ENCODE measurements at places on chromosomes 2 and 18. TPM values are rescaled to one million over a fixed set of nuclear protein-coding genes. Genes with fewer than 3 reads are reported as not detected.

DNA sequence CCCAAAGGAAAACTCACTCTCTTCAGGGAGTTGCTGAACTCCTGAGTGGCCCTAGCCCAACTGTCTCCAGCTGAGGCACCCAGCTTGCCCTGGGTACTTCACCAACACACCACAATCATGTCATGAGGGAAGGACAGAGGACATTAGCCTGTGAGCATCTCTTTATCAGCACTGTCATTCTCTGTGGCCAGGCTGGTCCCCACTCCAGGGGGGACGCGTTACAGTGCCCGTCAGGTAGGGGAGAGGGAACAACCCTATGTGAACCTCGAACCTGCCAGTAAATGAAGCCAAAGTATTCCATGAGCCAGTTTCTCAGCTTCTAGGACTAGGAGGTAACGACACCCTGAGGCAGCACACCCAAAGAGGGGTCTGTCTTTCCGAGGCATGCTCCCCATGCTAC lies 94.9 kb upstream of the MGAT4A start:
- DNase-seq: no peak

DNA sequence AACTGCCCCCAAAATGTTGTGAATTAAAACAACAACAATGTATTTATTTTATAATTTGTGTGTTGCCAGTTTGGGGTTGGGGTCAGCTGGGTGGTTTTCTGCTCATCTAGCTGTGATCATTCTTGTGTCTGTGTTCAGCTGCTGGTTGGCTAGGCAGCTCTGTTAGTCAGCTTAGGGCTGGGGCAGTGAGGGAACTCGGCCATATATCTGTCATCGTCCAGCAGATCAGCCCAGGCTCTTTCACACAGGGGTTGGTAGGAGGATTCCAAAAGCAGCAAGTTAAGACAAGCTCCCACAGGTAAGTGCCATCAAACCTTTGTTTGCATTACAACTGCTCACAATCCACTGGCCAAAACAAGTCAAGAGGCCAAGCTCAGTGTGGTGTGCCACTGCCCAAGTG lies 121.5 kb downstream of the LPIN1 start:
- no peak for DNase-seq

DNA sequence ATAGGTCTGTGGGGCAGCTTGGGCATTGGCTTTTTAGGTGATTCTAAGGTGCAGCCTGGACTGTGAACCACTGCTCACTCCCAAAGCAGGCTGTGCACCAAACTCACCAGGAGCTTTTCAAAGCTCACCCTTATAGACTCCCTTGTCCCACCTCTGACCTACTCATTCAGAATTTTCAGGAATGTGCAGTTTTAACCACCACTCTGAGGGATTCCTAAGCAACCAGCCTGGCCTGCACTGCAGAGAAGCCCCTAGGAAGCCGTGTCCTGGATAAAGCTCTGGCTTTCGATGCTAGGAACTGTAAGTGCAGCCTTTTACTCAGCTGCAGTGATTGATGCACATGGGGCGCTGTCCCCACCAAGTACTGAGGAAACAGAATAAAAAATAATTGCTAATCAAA lies 33.0 kb downstream of the MRO start:
- DNase-seq: no peak

GRCh38 chr2:196594158-196594557 lies 45.4 kb upstream of the CCDC150 start:
- no peak for DNase-seq

DNA sequence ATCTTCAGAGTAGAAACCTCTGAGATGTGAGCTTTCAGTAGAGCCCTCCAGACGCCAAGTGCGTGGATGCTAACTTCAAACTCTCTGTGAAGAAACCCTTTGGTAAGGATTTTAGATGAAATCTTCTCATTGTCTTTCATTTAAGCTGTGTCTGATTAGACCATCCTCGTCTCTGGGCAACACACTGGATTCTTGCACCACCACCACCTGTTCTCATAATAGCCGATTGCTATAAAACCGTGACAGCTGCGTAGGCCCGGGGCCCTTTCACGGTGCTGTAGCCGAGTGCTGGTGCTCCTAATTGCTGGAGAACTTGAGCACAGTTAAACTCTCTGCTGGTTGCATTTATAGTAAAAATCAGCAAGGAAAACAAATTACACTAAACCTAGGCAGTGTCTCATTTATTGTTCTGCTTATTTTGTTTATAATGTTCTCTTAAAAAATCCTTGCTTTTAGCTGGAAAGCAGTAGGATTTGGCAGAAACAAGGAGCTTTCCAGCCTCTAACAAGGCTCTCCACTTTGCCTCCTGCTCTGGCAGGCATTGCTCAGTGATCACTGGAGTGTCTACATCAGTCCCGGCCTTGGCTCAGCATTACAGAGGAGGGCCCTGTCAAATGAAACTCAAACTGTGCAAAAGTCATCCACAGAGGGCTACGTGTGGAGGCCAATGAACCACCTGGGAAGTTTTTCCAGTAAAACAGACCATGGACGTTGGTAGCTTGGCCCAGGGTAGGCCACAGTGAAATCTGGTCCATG lies 40.9 kb upstream of the MBP start:
- DNase-seq: no peak

- no peak for DNase-seq
These were observed 25.4 kb downstream of the KIF5C start for GRCh38 chr2:148900350-148900837.

DNA sequence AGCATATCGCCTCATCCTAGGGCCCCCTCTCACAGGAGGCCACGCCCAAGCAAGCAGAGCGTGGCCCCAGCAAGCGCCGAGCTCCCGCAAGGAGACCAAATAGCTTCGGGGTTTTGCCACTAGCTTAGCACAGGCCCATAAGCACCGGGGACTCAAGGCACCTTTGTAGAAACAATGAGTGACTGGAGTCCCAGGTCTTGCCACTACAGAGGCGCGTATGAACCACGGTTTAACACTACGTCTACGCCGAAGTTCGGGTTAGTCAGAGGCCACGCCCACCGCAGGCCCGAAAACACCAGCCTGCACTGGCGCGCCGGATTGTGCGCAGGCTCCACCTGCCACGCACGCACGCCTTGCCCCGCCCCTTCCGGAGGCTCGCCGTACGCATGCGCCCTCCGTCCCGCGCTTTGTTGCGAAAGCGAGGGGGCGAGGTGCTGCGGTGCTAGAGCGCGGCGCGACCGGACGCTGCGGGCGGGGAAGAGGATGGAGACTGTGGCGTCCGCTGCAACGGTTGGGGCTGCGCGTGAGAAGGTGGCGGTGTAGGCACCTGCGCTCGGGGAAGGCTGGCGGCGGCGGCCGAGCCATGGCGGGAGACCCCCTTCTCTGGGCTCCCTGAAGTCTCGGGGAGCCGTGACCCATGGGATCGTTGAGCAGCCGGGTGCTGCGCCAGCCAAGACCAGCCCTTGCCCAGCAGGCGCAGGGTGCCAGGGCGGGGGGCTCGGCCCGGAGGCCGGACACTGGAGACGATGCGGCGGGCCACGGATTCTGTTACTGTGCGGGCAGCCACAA lies at the start of gene GMCL1:
Gene GMCL1, plus strand, starts transcription at position 405 of the 789 bp plus-strand sequence. Its CDS starts 233 bp downstream, at position 638.
- peak; percentile 96 for DNase-seq

- peak; percentile 58 for DNase-seq
These were observed 30.7 kb upstream of the TMEM247 start for GRCh38 chr2:46448641-46449040.

- DNase-seq: no peak
These were observed 109.6 kb downstream of the ICOS start for GRCh38 chr2:204046145-204046544.

- DNase-seq: no peak
These were observed 21.5 kb downstream of the ARHGEF33 start for GRCh38 chr2:38911191-38911590.

DNA sequence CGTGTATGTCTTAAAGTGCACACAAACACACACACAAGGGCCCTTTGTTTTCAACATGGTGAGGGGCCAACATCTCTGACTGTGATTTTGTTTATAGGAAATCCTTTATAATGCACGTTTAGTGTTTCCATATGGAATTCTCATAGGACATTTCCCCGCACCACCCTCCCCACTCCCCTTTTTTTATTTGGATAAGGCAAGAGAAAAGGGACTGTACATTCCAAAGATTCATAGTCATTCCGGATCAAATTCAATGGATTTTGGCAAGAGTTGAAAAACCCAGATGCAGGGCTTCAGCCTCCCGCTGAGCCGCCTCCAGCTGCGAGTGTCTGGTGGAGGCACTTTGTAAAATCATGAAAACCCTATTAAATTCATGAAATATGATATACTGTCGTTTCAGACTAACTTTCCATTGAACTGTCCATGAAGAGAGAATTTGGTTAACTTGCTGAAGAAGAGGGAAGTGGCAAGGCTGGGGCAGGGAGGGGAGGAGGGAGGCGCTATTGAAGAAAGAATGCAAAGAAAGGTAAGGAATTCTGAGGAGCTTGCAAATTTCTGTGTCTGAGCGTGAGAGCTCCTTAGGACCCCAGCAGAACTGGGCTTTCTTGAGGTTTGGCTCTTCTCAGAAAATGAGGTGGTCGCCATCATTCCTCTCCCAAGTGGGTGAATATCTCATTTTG lies 25.8 kb upstream of the SLC14A2 start:
- peak; percentile 95 for DNase-seq

The ANKRD62 gene
- total RNA-seq: not detected

The GDF7 gene
- total RNA-seq: not detected

The MAL gene
- total RNA-seq: not detected

The CYB5A gene
- 38.8 TPM for total RNA-seq

The UCN gene
- total RNA-seq: 1.1 TPM

The SOX11 gene
- not detected for total RNA-seq

The ZNF385B gene
- total RNA-seq: 4.8 TPM

The KLHL41 gene
- total RNA-seq: 2.1 TPM

The BMPR2 gene
- total RNA-seq: 50.6 TPM

The HAAO gene
- 0.90 TPM for total RNA-seq

The PID1 gene
- 13.0 TPM for total RNA-seq

The IL36G gene
- not detected for total RNA-seq
